ENCODE measurements at places on chromosomes 16 and 17. TPM values are rescaled to one million over a fixed set of nuclear protein-coding genes. Genes with fewer than 3 reads are reported as not detected.

LPO gene
- not detected for total RNA-seq

- peaks cover 86% of the 10 kb centered on the region for H3K4me1 ChIP-seq
- H3K27me3 ChIP-seq, result no peaks in the 10 kb centered on the region
- no peak for DNase-seq
- peak overlapping the region; percentile 76 for H3K27ac ChIP-seq
- H3K36me3 ChIP-seq, result no peaks in the 10 kb centered on the region
Measured at GRCh38 chr17:77441130-77441920, 300.6 kb downstream of the SEC14L1 start.

- H3K27ac ChIP-seq, result no peak overlapping the region
- no peak overlapping the region for H3K4me3 ChIP-seq
- peak; percentile 88 for DNase-seq
- H3K27me3 ChIP-seq, result no peaks in the 10 kb centered on the region
- peaks cover 68% of the 10 kb centered on the region for H3K36me3 ChIP-seq
- no peaks in the 10 kb centered on the region for H3K4me1 ChIP-seq
Measured at GRCh38 chr17:1058423-1059130, 61.6 kb downstream of the TIMM22 start.

- H3K4me1 ChIP-seq, result peaks cover 4% of the 10 kb centered on the region
- no peak overlapping the region for H3K27ac ChIP-seq
- H3K4me3 ChIP-seq, result no peak overlapping the region
- H3K36me3 ChIP-seq, result no peaks in the 10 kb centered on the region
- no peaks in the 10 kb centered on the region for H3K27me3 ChIP-seq
Measured at GRCh38 chr17:9472094-9472493, 103.5 kb downstream of the STX8 start.

- H3K27ac ChIP-seq, result no peak overlapping the region
- no peaks in the 10 kb centered on the region for H3K4me1 ChIP-seq
Measured at GRCh38 chr16:74232806-74233465, 63.7 kb upstream of the PSMD7 start.

GRCh38 chr17:70388326-70388725 is 219.0 kb downstream of the KCNJ2 start:
- H3K4me3 ChIP-seq, result no peak overlapping the region
- no peak for DNase-seq
- H3K27ac ChIP-seq, result no peak overlapping the region
- H3K4me1 ChIP-seq, result no peaks in the 10 kb centered on the region
- no peaks in the 10 kb centered on the region for H3K27me3 ChIP-seq
- no peaks in the 10 kb centered on the region for H3K36me3 ChIP-seq

HEATR9 gene
- 0.17 TPM for total RNA-seq

TBC1D3L gene
- total RNA-seq, result 21.8 TPM

KCNH4 gene
- 0.26 TPM for total RNA-seq

DNA sequence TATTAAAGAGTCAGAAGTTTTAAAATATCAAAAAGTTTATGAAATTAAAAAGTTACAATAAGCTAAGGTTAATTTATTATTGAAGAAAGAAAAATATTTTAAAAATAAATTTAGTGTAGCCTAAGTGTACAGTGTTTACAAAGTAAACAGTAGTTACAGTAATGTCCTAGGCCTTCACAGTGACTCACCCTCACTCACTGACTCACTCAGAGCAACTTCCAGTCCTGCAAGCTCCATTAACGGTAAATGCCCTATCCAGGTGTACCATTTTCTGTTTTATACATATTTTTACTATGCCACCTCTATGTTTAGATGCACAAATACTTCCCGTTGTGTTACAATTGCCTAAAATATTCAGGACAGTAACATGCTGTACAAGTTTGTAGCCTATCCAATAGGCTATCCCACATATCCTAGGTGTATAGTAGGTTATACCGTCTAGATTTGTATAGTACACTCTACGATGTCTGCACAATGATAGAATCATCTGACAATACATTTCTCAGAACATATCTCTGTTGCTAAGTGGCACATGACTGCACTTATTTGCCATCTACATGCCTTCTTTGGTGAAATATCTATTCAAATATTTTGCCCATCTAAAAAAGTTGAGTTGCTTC is 67.2 kb upstream of the WSB1 start:
- H3K27me3 ChIP-seq, result no peaks in the 10 kb centered on the region
- no peak overlapping the region for H3K27ac ChIP-seq
- H3K4me3 ChIP-seq, result no peak overlapping the region
- H3K4me1 ChIP-seq, result no peaks in the 10 kb centered on the region
- no peaks in the 10 kb centered on the region for H3K36me3 ChIP-seq
- no peak for DNase-seq

TMEM92 gene
- total RNA-seq, result 11.3 TPM

FOXN1 gene
- 0.35 TPM for total RNA-seq

GRCh38 chr17:34725725-34726124 is 146.3 kb downstream of the TMEM132E start:
- H3K4me3 ChIP-seq, result no peak overlapping the region
- no peak overlapping the region for H3K27ac ChIP-seq
- no peaks in the 10 kb centered on the region for H3K36me3 ChIP-seq
- no peaks in the 10 kb centered on the region for H3K4me1 ChIP-seq
- DNase-seq, result no peak
- no peaks in the 10 kb centered on the region for H3K27me3 ChIP-seq

DNA sequence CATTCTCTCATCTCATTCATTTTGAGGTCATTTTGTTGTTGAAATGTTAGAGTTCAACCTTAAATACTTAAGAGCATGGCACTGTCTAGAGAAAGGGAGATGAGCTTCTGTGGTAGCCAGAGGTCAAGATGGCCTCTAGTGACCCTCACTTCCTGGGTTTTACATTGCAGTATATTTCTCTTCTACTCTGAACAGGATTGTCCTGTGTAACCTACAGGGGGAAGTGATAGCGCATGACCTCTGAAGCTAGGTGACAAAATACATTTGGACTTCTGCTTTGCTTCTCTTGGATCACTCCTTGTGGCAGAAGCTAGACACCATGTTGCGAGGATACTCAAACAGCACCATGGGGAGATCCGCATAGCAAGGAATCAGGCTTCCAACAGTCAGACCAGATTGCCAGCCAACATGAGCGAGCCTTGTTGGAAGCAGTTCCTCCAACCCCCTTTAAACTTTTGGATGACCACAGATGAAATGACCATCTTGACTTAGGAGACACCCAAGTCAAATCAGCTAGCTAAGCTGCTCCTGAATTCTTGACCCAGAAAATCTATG is 748.4 kb downstream of the MAF start:
- H3K36me3 ChIP-seq, result no peaks in the 10 kb centered on the region
- no peak for DNase-seq
- H3K4me3 ChIP-seq, result no peak overlapping the region
- H3K27me3 ChIP-seq, result no peaks in the 10 kb centered on the region
- no peak overlapping the region for H3K27ac ChIP-seq
- H3K4me1 ChIP-seq, result no peaks in the 10 kb centered on the region

RASD1 gene
- total RNA-seq, result 39.2 TPM

DNA sequence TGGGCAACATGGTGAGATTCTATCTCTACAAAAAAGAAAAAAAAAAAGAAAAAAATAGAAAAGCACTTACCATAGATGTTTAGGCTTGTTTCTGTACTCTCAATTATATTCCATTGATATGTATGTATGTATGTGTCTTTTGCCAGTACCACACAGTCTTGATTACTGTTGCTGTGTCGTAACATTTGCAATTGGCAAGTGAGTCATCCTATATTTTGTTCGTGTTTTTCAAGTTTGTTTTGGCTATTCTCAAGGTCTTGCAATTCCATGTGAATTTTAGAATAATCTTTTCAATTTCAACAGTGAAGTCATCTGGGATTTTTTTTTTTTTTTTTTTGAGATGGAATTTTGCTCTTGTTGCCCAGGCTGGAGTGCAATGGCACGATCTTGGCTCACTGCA is 19.3 kb downstream of the SPECC1 start:
- H3K36me3 ChIP-seq, result no peaks in the 10 kb centered on the region
- no peaks in the 10 kb centered on the region for H3K4me1 ChIP-seq
- no peak for DNase-seq
- no peak overlapping the region for H3K27ac ChIP-seq

GRCh38 chr17:57671667-57672632 is 73.1 kb downstream of the CCDC182 start:
- DNase-seq, result peak; percentile 86
- no peak overlapping the region for H3K27ac ChIP-seq
- H3K4me3 ChIP-seq, result no peak overlapping the region
- H3K36me3 ChIP-seq, result no peaks in the 10 kb centered on the region
- H3K4me1 ChIP-seq, result no peaks in the 10 kb centered on the region

- no peak overlapping the region for H3K27ac ChIP-seq
- no peaks in the 10 kb centered on the region for H3K36me3 ChIP-seq
- no peak overlapping the region for H3K4me3 ChIP-seq
- DNase-seq, result no peak
- no peaks in the 10 kb centered on the region for H3K27me3 ChIP-seq
Measured at GRCh38 chr16:49745311-49745747, 110.6 kb downstream of the ZNF423 start.

Measured in upper lobe of right lung (tissue), 1 donor.